Activated T-cell treated with anti-CD3 and anti-CD28 coated beads for 4 hours (primary cell): ENCODE measurements at places on chromosomes 7 and 10.

DNA sequence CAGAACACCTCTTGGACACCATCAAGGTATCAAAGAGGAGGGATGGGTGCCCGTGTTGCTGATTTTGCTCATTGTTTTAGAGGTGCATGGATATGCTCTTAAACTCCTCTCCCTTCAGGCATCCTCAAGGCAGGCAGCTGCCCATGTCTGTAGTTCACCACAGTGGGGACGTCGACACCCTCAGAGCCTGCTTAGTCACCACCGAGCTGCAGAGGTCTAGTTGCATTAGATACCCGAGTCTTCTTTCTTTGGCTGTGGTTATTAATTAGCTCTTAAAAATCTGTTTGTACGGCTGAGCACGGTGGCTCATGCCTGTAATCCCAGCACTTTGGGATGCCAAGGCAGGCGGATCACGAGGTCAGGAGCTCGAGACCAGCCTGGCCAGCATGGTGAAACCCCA lies 24.7 kb upstream of the TSPAN13 start:
- no peak for DNase-seq

DNA sequence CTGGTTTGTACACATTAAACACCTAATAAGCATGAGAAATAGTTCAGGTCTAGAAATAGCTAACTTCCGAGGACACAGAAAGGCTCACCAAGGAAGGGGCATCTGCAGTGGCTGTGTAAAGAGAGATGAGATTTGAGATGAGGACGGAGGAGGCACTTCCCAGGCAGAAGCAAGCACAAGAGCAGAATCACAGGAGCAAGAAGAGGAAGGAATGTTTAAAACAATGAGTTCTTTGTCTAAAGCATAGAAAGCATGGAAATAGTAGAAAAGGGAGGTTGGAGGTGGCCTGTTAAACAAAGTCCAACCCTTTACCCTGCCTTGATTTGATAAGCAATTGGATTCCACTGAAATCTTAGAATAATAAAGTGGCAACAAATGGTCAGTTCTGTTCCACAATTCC lies 11.6 kb upstream of the PON3 start:
- DNase-seq, result no peak

DNA sequence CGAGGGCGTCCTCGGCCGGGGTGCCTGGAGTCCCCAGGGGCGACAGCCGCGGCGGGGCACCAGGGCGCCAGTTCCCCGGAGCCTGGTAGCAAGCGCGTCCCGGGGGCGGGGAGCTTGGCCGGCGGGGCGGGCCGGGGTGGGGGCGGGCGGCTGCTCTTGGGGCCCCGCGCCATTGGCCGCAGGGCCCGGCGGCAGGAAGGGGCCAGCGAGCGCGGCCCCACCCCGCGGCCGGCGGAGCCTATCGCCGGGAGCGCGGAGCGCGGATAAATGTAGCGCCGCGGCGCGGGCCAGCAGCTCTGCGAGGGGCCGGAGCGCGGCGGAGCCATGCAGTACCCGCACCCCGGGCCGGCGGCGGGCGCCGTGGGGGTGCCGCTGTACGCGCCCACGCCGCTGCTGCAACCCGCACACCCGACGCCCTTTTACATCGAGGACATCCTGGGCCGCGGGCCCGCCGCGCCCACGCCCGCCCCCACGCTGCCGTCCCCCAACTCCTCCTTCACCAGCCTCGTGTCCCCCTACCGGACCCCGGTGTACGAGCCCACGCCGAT lies at the start of gene HHEX:
HHEX (plus strand) TSS at position 293 of the 548 bp plus-strand sequence; CDS start at position 325, 32 bp downstream.
- DNase-seq, result no peak

- DNase-seq, result no peak
These were observed 918 bp downstream of the CALHM2 start for GRCh38 chr10:103451091-103451813.

DNA sequence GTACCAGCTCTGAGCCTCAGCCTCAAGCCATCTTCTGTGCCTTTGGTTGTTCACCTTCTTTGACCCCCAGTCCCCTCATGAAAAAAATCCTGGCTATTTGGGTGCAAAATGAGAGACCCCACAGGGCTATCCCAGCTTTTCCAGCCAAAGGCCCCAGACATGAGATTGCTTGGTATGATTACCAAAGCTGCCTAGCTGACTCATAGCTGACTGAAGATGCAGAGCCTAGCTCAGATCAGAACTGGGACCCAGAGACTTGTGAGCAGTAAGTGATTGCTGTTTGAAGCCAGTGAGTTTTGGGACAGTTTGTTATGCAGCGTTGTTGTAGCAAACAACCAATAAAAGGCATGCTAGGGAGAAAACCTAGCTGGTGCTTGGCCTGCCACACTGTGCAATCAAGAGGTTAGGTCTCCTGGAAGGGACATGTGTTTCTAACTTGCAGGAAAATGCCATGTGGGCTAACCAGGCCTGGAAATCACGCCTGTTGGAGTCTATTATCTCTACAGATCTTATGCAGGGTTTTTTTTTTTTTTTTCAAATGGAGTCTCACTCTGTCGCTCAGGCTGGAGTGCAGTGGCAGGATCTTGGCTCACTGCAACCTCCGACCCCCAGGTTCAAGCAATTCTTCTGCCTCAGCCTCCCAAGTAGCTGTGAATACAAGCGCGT lies 48.0 kb upstream of the DAGLB start:
- no peak for DNase-seq

- DNase-seq, result no peak
These were observed 35.9 kb upstream of the FZD1 start for GRCh38 chr7:91228327-91228726.

DNA sequence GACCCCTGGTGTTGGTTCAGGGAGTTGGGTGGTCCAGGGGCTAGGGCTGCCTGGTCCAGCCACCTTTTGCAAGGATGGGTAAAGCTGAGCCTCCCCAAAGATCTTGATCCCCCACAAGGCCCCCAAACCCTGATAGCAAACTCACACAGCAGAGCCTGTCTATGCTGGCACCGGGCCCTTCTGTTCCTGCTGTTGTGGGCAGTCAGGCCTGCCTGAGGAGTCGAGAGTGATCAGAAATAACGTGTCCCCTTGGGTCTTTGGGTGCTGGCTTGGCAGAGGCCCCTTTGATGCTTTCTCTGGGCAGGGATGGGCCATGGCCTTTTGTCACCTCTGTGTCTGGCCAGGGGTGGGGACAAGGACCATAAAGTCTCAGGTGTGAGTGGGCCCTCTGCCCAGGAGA lies 715 bp upstream of the MUC12 start:
- DNase-seq, result no peak

GRCh38 chr7:93178213-93178612 lies 30.0 kb upstream of the SAMD9L start:
- DNase-seq, result no peak

DNA sequence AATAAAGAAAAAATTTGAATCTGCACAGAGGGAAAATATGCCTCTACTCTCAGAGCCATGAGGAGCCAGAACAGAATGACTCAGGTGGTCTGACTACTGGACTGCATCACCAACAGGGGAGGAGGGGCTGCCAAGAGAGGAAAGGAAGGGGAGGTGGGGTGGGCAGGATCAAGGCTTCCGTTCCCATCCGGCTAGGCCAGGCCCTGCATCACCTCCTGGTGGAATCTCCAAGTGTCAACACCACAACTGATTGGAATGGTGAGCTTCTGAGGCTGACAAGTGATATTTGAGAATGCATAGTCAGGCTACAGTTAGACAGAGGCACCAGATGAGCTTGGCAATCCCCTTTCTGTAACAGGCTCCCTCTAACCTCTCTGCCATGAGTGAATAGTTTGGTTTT lies 10.4 kb upstream of the GPR26 start:
- DNase-seq, result no peak

DNA sequence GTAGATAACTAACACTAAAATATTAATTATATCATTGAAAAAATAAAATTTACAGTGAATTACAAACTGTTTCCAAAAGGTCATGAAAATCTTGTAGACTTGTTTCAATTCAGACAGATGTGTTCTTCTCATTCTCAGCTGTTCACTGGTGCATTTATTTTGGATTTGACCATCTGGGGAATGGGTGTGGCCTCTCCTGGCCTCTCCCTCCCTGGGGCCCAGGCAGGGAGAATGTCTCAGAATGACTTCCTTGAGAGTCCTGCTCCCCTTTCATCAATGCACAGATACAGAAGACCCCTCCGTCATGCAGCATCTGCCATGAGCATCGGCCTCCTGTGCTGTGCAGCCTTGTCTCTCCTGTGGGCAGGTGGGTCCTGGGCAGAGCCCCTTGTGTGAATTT lies 192.8 kb upstream of the PRSS58 start:
- no peak for DNase-seq

- DNase-seq, result no peak
These were observed 59.7 kb upstream of the CCDC6 start for GRCh38 chr10:59965899-59966650.
